ENCODE measurements at places on chromosomes 4 and X. TPM values are rescaled to one million over a fixed set of nuclear protein-coding genes. Genes with fewer than 3 reads are reported as not detected.

JADE3 gene
- 14.5 TPM for total RNA-seq

KDM5C gene
- 144 TPM for total RNA-seq

ATP8A1 gene
- total RNA-seq = not detected

LDB2 gene
- not detected for total RNA-seq

RAB33A gene
- total RNA-seq = not detected

NIPAL1 gene
- total RNA-seq = 3.0 TPM

ARR3 gene
- not detected for total RNA-seq

CTAG1A gene
- total RNA-seq = not detected

EDA2R gene
- total RNA-seq = 6.5 TPM

MAGEA4 gene
- total RNA-seq = not detected

ARSD gene
- total RNA-seq = 14.8 TPM

RBM47 gene
- total RNA-seq = 54.3 TPM

PCDH19 gene
- total RNA-seq = not detected

DNA sequence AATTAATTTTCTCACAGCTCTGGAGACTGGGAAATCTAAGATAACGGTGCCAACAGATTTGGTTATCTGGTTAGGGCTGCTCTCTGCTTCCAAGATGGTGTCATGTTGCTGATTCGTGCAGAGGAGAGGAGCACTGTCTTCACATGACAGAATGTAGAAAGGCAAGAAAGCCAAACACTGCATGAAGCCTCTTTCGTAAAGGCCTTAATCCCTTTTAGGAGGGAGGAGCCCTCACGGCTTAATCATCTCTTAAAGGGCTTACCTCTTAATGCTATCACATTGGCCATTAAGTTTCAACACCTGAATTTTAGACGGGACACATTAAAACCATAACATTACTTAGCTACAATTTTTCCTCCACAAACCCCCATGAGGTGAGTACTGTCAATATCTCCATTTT, 174.1 kb downstream of the COX18 start:
- no peak for DNase-seq

- DNase-seq = no peak
Measured at GRCh38 chrX:79287724-79288123, 79.4 kb downstream of the ITM2A start.

DNA sequence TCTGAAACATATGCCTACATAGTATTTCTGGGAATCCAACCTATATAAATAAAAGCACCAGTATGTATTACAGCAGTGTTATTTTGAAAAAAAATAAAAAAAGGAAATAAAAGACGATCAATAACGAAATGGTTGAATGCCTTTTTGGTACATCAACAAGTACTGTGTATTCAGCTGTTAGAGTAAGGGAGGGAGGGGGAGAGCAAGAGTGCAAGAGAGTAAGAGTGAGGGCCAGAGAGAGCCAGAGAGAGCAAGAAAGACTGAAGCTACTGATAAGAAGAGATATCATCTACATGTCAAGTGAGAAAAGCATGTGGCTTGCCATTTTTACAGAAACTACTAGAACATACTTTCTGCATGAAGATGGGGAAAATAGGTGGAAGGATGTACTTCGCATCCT, 1.8 kb downstream of the SPIN4 start:
- no peak for DNase-seq

DNA sequence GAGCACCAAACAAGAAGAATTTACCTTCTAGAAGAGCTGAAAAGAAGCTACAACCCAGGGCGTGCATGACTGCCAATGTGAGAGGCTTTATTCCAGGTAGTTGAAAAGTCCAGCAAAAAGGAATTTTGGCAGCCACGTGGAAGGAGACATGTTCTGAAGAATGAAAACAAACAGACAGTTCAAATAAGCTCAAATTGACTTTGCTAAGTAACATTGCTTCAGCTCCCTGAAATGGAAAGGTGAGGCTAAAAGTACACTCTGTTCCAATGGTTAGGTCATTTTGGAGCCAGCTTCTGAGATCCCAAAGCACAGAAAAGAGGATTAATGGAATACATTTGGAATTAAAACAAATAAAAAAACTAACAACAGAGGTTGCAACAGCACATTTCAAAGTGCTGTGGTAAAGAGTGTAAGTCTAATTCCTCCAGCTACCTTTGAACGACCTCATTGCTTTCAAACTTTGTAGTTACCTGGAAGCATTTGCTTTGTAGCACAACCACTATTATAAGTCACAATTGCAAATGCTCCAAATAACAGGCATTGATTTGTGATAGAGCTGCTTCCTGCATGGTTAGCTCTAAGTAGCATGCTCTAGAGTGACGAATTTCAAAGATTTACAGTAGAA, 405.3 kb upstream of the EDA2R start:
- DNase-seq = no peak

DNA sequence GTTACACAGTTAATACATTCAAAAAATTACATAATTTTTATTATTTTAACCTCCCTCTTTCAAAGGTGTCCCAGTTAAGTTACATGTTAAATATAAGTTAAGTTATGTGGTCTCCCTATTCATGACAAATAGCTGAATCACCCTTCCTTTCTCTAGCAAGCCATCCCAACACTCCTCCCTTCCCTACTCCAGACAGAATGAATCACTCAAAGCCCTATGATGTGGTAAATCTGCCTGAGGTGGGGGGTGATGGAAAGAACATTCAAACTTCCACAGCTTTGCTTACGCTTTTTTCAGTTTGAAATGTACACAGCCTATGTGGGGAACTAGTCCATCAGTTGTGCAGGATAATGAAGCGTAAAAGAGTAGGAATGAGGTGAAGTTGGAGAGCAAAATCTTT, 90.2 kb downstream of the CXCL13 start:
- DNase-seq = peak; percentile 80

GRCh38 chrX:140971099-140971795, 31.1 kb upstream of the SPANXB1 start:
- DNase-seq = no peak

DNA sequence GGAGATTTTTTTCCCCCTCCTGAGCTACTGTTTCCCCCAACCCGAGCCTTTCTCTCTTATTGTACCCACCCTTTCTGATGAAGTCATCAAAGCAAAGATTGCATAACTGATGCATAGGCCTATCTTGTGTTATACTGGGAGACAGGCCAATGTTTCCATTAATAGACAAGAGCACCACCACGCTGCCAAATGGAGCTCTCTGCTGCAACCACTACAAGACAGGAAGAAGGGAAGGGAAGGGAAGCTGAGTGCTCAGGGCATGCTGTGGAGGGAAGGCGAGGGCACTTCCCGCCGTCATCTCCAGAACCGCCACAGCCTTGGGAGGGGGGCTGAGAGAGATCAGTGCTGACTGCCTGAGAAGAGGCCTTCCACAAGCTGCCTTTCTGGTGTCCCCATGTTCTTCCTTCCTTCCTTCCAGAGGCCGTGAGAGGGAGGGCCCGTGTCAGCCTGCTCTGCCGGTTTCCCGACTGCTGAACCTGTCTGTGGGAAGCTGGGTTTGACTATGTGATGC, 75.0 kb downstream of the MGST2 start:
- DNase-seq = peak; percentile 37

DNA sequence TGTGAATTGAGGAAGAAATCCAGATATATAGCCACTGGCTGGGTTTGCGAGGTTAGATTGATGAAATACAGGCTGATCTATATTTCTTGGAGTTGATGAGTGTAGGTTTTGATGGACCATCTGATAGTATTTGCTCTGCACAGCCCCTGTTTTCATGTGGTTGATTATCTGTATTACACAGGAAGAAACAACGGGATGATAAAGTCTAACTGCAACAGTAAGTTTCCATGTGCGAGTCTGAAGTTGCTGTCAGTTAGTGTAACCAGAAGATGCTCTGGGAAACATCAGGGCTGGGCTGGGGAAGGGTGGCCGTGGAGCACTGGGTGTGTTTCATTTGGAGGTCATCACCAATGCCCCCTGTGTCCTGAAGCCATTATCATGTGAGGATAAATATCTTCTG, 148.4 kb upstream of the SFRP2 start:
- no peak for DNase-seq

- no peak for DNase-seq
Measured at GRCh38 chrX:10023821-10024220, 56.7 kb downstream of the CLDN34 start.

DNA sequence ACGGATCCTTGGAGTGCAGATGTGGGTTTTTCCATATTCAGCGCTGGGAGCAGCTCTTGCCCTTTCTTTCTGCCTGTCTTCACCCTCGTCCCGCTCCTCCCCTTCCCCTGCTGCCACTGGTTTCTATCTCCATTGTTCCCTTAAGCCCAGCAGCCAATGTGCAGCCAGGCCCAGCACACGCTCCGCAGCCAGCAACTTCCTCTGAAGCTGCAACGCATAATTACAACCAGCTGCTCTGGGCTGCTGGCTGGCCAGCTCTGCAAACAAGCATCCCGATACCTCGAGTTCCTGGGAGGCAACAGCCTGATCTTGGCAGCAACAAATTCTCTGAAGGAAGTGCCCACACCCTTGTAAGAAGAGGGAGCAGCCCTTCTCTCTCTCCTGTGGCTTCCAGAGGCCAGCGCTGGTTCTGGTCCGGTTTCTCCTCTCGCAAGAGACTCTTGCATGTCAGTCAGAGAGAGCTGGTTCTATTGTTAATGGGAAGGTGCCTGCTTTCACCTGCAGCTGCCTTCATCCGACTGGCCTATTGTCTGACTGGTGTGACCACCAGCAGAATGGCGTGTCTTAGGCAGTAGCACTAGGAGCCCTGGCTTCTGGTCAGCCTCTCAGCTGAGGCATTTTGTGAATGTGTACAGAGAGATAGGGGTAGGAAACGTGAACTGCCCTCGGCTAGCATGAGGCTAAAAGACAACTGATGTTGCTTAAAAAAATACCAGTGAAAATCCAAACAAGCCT, 83.8 kb upstream of the MAML3 start:
- no peak for DNase-seq

DNA sequence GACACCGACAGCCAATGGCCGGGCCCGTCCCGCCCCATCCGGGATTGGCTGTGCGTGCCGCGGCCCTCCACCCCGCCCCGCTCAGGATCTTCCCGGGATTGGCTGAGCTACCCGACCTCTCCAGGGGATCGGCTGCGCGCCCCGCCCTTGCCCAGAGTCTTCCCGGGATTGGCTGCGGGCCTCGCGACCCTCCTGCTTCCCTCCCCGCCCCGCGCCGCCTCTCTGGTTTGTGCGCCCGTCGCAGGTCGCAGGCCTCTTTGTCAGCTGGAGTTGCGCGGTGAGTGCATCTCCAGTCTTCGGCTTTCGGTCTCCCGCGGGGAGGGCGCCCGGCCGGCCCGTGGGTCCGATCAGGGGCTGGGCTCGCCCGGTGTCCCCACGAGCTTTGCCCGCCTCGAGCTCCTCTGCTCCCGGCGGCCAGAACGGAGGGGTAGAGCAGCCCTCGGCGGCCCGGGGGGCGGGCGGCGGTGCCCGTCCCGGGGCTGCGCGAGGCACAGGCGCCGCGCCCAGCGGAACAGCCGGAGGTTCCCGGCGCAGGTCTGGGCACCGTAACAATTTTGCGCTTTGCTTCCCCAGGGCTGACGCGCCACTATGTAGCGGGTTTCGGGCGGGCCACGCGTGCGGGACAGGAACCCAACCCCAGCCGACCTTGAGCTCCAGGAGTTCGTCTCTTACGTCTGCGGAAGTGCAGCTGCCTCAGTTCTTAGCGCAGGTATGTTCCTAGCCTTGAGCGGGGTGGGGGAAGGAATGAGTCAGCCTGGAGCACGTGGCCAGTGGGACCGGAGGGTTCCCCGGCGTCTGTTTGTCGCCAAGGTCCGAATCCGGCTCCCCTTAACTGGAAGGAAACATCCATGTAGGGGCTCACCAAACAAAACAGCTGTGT, 38.7 kb downstream of the ERVMER34-1 start:
- DNase-seq = peak; percentile 95

DNA sequence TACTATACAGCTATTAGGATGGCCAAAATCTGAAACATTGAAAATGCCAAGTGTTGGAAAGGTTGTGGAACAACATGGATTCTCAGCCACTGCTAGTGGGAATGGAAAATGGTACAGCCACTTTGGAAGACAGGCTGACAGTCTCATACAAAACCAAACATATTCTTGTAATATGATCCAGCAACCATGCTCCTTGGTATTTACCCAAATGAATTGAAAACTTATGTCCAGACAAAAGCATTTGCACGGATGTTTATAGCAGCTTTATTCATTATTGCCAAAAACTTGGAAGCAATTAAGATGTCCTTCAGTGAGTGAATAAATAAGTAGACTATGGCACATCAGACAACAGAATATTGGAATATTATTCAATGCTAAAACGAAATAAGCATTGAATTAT, 105.8 kb upstream of the DCLK2 start:
- DNase-seq = no peak

DNA sequence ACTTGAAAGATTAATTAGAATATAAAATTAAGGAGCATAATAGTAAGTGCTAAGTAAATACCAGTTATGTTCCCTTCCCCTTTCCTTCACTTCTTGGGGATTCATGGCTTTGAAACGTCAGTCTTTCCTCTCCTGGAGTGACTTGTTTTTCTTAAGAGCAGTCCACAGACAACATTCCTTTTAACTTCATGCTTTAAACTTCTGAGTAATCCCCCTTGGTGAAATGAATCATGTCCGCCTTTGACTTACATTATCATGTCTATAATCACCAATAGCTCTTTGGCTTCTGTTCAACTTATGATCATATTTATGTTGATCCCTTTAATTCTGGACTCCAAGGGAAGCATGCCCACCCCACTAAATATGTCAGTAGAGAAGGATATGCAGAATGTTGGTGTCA, 1012.1 kb upstream of the SLIT2 start:
- DNase-seq = no peak

DNA sequence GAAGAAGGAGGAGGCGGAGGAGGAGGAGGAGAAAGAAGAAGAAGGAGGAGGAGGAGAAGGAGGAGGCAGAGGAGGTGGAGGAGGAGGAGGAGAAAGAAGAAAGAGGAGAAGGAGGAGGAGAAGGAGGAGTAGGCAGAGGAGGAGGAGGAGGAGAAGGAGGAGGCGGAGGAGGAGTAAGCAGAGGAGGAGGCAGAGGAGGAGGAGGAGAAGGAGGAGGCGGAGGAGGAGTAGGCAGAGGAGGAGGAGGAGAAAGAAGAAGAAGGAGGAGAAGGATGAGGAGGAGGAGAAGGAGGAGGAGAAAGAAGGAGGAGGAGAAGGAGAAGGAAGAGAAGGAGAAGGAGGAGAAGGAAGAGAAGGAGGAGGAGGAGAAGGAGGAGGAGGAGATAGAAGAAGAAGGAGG, 19.9 kb downstream of the MRFAP1 start:
- DNase-seq = no peak

- DNase-seq = no peak
Measured at GRCh38 chr4:73617256-73617655, 3.0 kb downstream of the RASSF6 start.

DNA sequence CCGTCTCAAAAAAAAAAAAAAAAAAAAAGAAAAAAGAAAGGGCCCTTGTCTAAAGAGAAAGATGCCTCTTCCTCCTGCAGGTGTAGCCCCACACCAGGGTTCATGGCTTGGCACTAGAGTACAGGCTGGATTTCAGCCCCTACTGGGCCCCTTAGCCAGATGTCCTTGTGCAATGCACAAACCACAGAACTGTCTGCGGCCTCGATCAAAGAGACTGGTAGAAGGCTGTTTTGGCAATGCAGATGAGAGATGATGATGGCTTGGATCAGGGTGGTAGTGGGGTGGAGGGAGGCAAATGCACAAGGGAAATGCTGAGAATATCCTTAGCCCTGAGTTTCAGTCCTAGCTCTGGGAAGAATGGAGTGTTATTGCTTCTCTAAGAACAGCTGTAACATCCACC, 26.5 kb upstream of the TSR2 start:
- no peak for DNase-seq

All from Caki2 (cell line).